ENCODE measurements at places on chromosomes 5 and 9. TPM values are rescaled to one million over a fixed set of nuclear protein-coding genes. Genes with fewer than 3 reads are reported as not detected.

DNA sequence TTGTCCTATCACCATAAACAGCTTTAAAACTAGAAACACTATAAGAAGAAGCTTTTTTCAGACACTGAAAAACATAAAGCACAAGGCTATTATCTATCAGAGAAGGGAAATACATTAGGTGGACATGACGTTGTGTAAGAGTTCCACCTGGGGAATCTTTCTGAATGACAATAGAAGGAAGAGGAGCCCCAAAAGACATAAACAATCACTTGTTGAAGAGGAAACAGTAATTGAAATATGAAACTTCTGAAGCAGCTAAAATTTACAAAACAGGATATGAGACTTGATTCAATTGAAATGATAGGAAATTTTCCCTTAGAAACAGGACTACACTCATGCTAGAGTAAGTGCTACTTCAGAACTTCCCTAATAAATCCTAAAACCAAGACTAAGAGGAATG, 933.6 kb downstream of the EFNA5 start:
- DNase-seq = no peak

Gene FAM81B
- total RNA-seq = not detected

Gene C5orf34
- 20.1 TPM for total RNA-seq

- DNase-seq = peak; percentile 51
Observed at GRCh38 chr9:121876658-121877271, 216.3 kb downstream of the TTLL11 start.

GRCh38 chr9:98819231-98819630, 11.8 kb downstream of the GALNT12 start:
- DNase-seq = no peak

DNA sequence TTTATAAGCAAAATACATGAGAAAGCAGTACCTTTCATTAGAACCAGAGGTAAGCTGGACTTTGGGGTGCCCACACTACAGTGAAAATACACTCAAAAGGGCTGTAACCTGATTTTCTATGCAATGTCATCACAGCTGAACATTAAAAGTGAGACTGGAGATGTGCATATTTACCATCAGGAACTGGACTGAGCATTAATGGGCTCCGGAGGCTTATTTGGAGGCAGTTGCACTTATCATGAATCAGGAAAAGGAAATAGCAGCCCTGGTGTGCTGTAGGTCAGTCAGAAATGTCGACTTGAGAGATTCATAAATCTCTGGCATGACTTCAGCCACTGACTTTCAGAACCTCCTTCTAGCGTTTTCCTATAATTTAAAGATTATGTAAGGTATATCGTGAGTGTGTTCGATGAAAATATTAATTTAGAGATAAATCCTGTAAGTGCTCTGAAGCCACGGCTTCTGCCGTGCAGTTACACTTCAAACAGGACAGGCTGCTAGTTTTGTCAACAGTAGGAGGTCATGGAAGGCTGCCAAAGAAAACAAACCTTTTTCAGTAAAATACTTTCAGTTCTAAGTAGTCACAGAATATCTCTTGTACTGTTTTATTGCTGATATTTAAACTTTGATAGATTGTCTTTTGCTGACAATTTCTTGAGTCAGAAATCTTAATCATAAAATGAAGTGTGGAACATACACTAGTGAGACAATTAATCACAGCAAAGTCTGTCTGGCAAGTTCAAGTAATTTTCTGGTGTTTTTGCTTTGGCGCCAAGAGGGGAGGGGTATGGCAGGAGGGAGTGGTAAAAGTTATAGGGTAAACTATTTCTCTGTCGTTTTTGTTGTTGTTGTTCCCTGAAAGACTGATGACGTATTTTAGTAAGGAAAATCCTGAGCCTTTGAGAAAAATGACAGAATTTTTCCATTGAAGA, 939.7 kb downstream of the NR2F1-AS1 start:
- peak; percentile 56 for DNase-seq

- DNase-seq = no peak
Observed at GRCh38 chr9:23849379-23850035, 23.5 kb upstream of the ELAVL2 start.

- DNase-seq = no peak
Observed at GRCh38 chr5:93578813-93579691, 2.0 kb downstream of the NR2F1-AS1 start.

DNA sequence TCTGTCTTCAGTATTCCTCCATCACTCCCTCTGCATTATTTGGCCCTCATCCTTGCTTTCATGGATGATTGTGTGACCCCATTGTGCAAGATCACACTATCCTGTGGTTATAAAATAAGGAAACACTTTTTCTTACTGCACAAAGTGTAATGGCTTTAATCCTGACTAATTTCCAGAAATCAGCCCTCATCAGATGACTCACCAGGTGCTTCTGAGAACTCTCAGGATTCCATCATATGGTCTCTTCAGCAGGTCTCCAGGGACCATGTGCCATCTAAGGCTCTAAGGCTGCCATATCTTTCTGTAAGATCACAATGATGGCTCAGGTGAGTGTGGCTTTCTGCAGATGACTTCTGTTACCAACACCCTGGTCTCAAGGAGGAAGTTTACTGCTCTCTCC, 27.3 kb upstream of the FER start:
- DNase-seq = peak; percentile 23

Gene DND1
- 1.8 TPM for total RNA-seq

DNA sequence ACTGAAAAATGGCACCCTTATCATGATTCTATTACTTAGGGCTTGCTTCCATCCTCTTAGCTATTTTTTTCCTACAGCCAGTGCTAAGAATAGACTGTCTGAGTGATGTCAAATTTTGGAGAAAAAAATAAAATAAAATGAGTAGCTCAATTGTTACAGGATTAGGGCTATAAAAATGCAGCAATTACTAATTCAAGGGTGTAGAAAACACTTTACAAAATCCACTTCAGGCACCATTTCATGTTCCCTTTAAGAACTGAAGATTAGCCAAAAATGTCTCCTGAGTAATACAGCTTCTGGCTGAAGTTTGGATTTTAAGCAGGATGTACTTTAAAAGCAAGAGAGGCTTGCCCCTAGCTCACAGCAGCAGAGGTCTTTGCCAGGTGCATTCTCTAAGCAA, 240.5 kb upstream of the IRX1 start:
- DNase-seq = no peak
